ENCODE measurements at places on chromosomes 2 and 18.
A peak's percentile ranks its signal among the peaks of the same experiment; 100 is the strongest.

GRCh38 chr18:45336448-45336847 lies 278.8 kb upstream of the SLC14A2 start:
- DNase-seq = no peak

- peak; percentile 81 for DNase-seq
Measured at GRCh38 chr2:184597571-184597991, 748 bp upstream of the ZNF804A start.

DNA sequence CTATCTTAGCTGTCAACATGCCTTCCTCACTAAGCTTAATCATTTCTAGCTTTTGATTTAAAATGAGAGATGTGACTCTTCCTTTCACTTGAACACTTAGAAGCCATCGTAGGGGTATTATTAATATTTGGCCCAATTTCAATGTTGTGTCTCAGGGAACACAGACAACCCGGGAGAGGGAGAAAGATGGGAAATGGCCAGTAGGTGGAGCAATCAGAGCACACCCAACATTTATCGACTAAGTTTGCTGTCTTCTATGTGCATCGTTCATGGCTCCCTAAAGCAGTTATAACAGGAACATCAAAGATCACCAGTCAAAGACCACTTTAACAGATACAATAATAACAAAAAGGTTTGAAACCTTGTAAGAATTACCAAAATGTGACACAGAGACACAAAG lies 110.2 kb downstream of the OLA1 start:
- peak; percentile 20 for DNase-seq

DNA sequence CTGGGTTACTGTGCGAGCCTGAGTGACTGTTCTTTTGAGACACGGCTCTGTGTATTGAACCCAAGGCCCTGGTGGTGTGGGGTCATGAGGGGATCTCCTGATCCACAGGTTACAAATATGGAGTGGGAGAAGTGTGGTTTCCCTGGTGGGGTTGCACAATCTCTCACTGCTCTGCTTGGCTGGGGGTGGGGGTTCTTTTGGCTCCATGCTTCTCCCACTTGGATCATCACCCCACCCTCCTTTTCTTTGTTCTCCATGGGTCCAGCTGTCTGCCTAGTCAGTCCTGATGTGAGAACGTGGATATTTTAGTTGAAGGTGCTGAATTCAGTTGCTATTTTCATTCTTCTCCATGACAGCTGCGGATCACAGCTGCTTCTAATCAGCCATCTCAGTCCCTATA lies 37.8 kb downstream of the AGPS start:
- peak; percentile 34 for DNase-seq

GRCh38 chr2:223993634-223994232 lies 36.5 kb downstream of the MRPL44 start:
- peak; percentile 84 for DNase-seq

GRCh38 chr2:157746234-157746950 lies 117.7 kb upstream of the ACVR1C start:
- DNase-seq = no peak

- no peak for DNase-seq
Measured at GRCh38 chr2:36493306-36493705, 104.7 kb downstream of the FEZ2 start.

GRCh38 chr2:43412114-43412753 lies 183.6 kb downstream of the THADA start:
- DNase-seq = no peak

DNA sequence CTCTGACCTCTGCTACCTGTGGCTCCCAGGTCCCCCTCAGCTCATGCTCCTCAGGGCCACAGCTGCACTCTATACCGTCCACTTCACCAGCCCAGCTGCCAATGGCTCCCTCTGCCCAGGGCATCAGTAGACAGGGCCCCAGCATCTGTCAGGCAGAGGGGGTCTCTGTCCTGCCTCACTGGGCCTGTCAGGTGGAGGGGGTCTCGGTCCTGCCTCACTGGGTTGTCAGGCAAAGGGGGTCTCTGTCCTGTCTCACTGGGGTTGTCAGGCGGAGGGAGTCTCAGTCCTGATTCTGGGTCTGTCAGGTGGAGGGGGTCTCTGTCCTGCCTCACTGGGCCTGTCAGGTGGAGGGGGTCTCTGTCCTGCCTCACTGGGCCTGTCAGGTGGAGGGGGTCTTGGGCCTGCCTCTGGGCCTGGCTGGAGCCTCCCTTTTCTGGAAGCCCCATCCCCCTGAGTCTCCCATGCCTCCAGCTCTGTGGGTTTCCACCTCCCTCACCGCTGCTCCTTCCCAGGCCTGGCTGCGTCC lies 19.9 kb downstream of the SNORC start:
- no peak for DNase-seq

DNA sequence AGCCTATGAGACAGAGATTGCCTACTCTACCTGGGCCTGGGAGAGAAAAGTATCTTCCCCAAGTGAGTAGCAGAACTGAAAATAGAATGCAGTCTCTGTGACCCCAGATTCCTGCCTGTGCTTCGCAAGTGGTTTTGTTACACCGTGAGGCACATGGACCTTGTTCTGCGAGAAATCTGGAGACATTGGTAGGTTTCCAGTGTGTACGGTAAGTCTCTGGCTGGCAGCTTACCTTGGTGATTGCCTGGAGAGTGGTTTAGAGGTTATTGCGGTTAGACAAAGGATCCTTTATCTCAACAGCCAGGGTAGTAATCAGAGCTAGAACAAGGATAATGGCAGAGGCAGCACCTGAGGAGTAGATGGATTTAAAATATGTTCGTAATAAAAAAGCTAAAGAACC lies 606.0 kb upstream of the GCFC2 start:
- DNase-seq = no peak

DNA sequence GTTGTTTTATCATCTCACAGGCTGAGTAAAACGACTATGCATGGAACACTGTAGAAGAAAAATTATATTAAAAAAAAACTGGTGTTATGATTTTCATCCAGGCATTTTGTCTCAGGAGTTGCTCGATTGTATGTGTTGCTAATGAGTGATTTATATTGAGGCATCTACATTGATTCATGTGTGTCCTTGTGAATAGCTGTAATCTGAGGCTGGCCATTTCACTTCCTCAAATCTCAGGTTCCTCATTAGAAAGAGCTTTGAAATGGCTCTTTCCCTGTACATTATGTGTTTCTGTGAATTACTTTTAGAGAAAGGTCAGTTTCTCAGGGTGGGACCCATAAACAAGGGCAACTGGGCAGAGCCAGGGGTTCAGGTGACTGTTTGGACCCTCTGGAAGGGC lies 2.3 kb downstream of the IL18R1 start:
- DNase-seq = peak; percentile 60

- no peak for DNase-seq
Measured at GRCh38 chr18:33579349-33580215, 1.6 kb downstream of the ASXL3 start.

- no peak for DNase-seq
Measured at GRCh38 chr2:160353166-160353565, 140.4 kb downstream of the RBMS1 start.

- DNase-seq = no peak
Measured at GRCh38 chr2:60476206-60476954, 77.1 kb downstream of the BCL11A start.

- no peak for DNase-seq
Measured at GRCh38 chr2:30266705-30267104, 35.4 kb downstream of the LBH start.

DNA sequence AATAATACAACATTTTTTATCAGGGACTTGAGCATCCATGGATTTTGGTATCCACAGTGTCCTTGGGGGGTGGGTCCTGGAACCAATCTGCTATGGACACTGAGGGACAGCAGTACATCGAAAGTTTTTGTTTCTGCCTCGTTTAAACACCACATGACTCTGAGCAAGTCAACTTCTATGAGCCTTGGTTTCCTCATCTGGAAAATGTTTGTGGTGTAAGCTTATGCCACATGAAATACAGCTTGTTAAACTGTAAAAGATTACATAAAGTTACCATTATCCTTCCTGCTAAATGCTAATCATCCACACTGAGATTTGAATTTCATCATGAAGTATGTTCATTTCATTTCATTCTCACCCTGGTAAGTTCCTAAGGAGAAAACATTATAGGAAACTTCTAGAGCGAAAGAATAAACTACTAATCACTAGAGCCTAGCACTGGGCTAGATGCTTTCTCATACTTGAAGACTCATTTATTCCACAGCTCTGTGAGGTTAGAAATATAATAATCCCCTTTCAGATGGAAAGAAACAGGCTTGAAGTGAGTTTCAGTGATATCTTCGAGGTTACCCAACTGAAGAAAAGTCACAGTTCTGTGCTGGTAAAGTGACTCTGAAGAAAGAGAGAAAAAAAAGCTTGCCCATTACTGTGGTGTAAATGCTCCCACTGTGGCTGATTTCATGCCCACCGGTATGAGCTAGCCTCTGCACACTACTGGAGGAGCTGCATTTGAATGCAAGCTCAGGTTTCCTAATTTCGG lies 29.2 kb downstream of the MCFD2 start:
- DNase-seq = no peak

- DNase-seq = no peak
Measured at GRCh38 chr18:38241736-38242135, 676.1 kb upstream of the CELF4 start.
